Brain pericyte (primary cell): ENCODE measurements at places on chromosomes 6 and 20.

DNA sequence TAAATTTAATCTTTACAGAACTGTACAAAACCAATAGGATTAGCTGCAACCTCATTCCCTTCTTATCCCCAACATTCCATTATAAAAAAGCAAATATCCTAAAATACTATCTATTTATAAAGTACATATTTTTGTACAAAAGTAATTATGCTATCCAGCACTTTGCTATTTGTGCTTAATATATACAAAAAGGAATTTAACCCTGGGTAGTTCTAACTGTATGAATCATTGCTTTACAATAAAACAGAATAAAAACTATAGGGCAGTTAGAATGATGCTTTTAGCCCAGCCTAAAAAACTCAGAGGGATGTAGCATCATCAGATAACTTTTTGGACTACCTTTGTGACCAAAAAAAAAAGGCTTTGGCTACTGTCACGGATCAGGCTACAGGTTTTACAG, 49.9 kb upstream of the KLHL31 start:
- DNase-seq: no peak

DNA sequence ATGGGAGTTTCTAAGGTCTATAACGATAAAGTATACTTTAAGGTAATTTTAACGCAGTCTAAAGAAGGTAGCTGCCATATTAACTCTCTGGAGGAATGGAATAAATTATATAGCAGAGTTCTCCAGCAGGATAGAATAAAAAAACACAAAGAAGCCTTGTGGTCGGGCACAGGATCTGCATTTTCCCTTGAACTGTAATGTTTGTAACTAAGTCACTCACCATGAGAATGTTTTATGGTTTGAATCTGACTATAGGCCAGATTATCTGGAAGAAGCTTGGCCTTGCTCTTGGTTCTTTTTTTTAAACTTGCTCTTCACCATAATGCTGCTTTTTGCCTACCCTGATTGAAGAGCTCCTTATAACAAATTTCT, 238.8 kb upstream of the NOX3 start:
- DNase-seq: no peak

- DNase-seq: no peak
Observed at GRCh38 chr6:51792273-51793030, 295.0 kb downstream of the PKHD1 start.

- no peak for DNase-seq
Observed at GRCh38 chr20:33648396-33649004, 13.6 kb upstream of the C20orf144 start.

- DNase-seq: no peak
Observed at GRCh38 chr6:164086076-164086887, 671.8 kb downstream of the QKI start.

DNA sequence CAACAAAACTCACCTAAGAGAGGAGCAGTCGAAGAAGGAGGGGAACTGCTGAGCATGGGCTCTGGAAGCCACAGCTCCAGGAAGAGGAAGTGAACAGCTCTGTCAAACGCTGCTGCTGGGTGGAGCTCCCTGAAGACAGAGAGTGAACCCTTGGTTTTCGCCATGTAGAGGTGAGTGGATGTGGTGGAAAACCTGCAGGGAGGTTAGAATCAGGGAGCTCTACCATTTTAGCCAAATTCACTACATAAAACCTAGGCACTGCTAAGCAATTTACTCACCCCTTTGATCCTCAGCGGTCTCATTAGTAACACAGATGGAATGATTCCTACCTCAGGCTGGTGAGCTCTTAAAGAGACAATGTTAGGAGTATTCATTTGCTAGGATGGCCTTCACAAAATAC, 19.4 kb upstream of the TFAP2A start:
- DNase-seq: no peak

DNA sequence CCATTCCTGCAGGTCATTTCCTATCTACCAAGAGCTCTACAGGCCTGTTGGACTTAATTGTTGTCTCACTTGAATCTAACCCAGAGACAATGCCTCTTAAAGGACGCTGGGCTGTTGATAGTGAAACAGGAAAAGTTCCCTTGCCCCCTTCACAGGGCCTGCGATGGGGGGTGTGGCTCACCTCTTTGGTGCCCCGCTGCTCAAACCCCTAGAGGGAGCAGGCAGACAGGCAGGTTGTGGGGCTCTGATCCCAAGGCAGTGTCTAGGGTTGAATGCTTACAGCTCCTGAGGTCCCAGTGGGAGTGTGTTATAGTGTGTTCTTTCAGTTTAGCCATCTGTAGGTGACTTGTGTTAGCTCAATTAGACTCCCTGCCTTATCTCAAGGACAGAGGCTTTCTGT, 68.0 kb downstream of the OTOR start:
- DNase-seq: no peak

GRCh38 chr6:169097381-169097959, 156.2 kb downstream of the THBS2 start:
- peak; percentile 91 for DNase-seq
